Femur (tissue), 1 donor: ENCODE measurements at places on chromosomes 2 and 18.

GRCh38 chr2:200575957-200576356 lies 9.9 kb upstream of the AOX1 start:
- DNase-seq = no peak

GRCh38 chr2:12624905-12625598 lies 91.7 kb upstream of the TRIB2 start:
- no peak for DNase-seq

- no peak for DNase-seq
Measured at GRCh38 chr18:62781262-62781661, 65.9 kb downstream of the PHLPP1 start.

DNA sequence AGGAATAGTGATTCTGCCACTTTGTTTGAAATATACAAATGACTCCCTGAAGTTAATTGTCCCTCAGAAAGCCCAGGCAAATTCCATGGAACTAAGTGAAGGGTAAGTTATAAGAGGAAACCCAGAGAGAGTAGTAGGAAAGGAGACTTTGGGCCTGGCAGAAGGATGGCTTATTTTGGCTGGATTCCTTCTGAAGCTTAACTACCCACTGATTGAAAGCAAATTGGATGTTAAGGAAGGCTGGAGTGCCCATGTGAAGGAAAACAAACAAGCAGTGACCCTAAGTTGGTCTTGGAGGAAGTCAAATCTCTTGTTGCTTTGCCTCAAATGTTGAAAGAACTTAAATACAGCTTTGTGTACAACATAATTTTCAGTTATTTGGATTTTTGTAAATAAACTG lies 1106.4 kb upstream of the ZEB2 start:
- peak; percentile 27 for DNase-seq

DNA sequence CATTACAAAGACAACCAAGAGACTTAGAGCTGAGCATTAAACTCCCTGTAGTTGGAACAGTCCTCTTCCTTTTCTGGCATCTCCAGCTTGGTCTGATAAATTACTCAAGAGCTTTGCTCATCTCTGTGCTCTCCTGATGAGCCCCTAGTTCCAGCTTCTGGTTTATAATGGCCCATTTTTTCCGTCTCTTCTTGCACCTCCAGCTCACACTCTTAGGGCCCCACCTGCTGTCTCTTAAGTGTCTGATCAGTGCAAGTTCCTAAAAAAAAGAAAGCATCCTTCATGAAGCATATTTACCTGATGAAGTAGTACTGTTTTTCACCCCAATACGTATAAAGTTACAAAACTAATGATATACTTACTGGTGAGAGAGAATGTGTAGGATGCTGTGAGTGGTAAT lies 822.9 kb downstream of the RNF144A start:
- no peak for DNase-seq

DNA sequence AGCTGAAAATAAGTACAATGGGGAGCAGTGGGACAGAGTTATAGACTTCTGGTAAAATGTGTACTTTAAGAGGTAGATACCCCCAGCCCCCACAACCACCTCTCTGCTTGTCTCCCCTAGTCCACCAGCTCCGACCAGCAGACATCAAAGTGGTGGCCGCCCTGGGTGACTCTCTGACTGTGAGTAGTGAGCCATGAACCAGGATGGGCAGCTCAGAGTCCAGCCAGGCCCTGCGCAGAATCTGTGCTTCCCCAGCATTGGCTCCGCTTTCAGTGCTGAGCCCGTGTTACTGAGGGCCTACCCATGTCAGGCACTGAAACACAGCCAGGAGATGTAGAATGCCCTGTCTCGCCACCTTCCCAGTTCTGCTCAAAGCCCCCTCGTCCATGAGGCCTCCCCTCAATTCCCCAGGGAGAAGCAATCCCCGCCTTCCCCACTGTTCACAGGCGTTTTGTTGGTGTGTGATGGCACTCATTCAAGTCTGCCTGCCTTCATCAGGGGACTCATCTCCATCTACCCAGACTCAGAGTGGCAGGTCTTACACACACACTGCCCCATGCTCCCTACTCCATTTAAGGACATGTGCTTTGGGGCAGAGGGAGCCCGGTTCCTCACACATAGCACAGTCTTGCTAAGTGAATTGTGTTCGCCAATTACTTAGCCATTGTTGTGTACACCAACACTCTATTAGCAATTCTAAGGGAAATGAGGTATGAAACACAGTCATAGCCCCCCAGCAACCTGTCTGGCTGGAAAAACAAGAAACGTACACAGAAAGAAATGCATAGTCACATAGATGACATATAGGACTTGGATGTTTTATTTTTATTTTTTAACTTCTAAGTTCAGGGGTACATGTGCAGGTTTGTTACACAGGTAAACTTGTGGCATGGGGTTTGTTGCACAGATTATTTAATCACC lies 122.6 kb downstream of the PLB1 start:
- no peak for DNase-seq

- DNase-seq = no peak
Measured at GRCh38 chr2:68837861-68838341, 33.3 kb downstream of the BMP10 start.

DNA sequence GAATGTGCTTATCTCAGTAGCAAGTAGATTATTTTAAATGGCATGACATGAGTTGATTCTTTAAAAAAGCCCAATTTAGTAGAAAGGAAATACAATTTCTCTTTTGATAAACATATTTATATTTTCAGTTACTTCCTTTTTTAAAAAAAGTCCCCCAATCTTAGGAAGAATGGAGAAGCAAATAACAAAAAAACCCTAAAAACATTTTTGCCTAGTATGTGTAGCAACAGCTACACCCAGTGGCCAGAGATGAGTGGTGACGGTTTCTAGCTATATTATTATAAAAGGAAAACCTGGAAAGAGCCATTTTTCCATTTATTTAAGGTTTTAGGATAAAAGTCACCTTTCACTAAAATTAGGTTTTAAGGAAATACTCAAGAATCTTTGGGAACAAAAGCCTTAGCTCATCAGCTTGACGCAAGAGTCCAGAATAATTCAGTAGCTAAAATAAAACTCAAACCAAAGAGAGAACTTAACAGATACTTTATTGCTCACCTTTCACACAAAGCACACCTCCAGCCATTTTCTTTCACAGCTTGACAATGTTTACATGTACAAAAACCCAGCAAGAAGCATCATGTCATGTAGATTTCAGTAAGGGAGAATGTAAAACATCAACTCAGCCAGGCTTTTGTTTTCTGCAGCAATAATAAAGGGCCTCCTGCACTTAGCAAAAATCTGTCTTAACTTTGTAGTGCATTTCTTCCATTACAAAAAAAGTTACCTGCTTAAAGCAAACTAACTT lies 15.7 kb downstream of the FAM98A start:
- no peak for DNase-seq

DNA sequence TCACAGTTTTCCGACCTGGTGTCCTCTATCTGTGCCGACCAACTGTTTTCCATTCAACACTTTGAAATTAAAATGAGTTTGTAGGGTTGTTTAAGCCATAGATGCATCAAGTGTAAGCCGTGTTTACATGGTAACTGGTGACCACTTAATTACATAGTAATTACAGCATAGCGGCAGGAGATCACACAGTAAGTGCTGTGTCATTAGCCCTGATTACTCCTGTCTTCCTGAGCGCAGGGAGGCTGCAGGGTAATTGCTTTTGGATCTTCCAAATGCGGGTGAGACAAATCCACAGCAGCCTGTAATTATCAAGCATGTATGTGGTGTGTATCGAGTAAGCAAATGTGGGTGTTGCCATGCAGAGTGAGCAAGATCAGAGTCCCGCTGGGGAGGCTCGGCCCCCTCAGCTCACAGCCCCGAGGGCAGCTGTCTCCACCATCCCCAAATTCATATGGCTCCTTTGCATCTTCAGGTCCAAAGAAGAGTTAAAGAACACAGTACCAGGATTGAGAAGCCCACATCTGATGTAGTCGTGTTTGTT lies 71.5 kb upstream of the HDAC4 start:
- peak; percentile 8 for DNase-seq

DNA sequence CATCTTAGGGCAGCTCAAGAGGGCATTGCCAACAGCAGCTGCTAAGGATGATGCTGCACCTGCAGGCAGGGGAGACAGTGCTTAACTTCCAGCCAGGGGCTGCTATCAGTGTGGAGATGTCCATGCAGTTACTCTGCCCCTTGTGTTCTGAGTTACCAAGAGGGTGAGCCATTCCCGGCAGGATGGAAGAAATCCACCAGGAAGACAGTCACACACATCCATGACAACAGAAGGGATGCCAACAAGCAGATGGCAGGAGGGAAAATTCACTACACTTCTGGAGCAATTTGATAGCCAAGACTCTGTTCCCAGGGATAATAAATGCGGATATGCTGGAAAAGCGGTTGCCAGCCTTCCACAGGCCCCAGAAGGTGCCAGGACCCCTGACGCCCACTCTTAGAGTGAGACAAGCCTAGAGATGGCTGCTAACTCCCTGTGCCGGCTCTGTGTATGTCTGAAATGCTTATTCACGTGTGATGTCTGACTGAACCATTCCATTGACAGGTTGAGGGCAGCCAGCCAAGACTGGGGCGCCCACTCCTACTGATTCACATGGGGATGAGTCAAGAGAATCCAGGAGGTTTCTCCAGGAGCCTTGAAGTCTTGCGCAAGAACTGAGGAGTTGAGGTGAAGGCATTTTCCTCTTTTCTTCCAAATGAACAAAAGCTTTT lies 24.5 kb downstream of the LOXHD1 start:
- DNase-seq = no peak

DNA sequence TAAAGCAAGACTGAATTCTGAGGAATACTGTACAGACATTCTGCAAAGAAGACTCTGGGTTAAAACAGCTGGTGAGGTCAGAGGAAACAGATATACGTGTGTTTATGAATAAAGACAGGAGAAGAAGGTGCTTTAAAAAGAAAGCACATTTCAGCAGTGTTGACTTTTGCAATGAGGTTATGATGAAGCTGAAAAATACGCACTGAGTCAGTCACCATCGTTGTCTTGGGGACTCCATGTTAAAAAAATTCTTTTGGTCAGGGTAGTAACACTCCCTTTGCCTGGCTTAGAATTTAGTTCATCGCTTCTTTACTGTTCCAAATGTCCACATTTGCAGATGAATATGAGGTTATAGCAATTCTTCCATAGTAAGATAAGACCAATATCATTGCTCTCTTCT lies 1049.0 kb downstream of the TSN start:
- DNase-seq = no peak

- DNase-seq = no peak
Measured at GRCh38 chr2:135676031-135676430, 65.6 kb upstream of the UBXN4 start.

GRCh38 chr2:223108351-223109050 lies 56.5 kb downstream of the KCNE4 start:
- peak; percentile 40 for DNase-seq

- DNase-seq = no peak
Measured at GRCh38 chr2:28035163-28035690, 144.7 kb downstream of the BABAM2 start.

DNA sequence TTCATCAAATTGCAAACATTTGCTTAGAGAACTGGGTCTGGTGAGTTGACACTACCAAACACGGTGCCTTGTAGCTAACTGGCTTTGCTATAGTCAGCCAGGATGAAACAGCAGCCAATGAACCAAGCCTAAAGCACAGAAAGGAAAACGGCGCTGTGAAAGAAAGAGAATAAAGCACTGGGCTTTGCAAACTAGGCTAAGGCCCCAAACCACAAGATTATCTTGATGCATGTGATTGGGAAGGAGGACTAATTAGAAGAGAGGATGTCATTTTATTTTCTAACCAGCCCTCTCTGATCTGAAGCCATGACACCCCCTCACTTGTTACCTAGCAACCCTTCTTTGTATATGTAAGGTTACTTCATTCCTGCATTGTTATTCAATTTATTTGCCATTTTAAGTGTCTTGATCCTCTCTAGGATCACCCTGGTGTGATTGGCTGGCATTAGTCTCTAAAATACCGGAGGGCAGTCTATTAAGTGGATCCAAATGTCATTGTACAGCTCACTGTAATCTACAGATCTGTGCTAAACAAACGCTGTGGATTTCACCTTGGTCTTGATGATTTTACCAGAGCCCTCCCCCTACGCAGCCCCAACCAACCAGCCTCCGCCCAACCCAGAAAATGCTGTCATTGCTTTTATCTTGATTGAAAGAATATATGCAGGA lies 395.4 kb upstream of the ACVR2A start:
- no peak for DNase-seq

DNA sequence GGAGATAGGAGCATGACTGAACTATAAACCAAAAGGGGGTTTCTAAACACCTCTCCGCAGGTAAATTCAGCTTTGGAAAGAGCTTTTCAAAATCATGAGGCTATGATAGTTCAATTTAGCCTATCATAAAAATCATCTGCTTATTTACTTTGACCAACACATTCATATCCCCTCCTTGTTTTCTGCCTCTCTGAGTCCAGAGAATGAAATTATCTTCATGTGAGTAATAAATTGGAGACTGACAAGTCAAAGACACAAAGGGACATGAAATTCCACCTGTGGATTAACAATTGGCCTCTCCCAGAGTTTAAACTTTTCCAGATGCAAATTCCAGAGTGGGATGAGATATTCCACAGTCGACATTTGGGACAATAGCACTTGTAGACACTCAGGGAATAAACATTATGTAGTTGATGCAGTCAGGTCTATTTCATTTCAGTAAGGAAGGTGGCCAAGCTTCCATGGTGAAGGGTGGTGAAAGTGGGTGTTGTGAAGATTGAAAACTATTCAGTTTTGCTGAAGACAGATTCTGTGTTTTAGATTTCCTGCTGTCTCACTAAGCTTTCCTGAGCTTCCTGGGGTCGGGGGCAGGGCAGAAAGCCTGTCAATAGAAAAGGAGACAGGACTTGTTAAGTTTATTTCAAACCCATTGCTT lies 84.7 kb downstream of the CDC42EP3 start:
- DNase-seq = no peak

DNA sequence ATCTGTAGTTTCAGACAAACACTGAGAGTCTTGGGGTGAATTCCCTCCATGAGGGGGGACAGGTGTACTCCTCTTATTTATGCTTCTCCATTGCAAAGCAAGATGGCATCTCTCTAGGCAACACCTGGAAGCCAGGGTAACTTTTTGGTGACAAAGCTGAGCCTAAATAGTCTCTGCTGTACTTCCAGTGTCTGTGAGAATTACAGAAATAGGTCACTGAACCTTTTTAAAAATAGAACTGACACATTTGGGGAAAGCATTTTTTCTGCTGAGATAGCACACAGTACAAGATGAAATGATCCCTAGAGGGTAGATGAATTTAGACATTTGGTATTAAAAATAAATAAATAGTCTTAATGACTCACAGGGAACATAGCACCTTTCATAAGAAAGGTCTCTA lies 71.7 kb upstream of the SP3 start:
- no peak for DNase-seq

DNA sequence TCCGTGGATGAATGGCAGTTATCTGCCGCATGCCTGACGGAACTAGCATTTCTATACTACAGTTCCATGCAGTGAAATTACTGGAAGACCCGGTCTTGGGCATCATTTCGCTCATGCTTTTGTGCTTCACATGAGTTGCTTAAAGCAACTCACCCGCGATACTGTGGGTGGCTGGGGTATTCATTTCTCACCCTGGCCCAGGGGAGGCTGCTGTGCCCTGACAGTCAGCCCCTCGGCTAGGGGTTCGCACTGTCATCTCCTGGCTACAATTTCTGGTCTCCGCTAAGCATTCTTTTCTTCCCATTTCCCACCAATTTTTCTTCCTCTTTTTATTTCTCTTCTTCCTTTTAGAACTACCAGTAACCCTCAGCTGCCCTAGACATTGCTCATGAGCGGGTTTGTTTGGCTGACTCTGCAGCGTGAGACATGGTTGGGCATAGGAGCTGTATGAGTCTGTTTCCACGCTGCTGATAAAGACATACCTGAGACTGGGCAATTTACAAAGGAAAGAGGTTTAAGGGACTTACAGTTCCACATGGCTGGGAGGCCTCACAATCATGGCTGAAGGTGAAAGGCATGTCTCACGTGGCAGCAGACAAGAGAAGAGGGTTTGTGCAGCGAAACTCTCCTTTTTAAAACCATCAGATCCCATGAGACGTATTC lies 16.5 kb upstream of the CNDP2 start:
- DNase-seq = no peak

- DNase-seq = peak; percentile 38
Measured at GRCh38 chr2:42917425-42917927, 125.1 kb upstream of the HAAO start.
